Aorta (tissue), 5 donors: ENCODE measurements at places on chromosomes 7 and 10.
A peak's percentile ranks its signal among the peaks of the same experiment; 100 is the strongest.

- H3K27me3 ChIP-seq, result no peaks in the 10 kb centered on the region
- no peaks in the 10 kb centered on the region for H3K4me1 ChIP-seq
- H3K27ac ChIP-seq, result no peak overlapping the region
- no peak overlapping the region for H3K4me3 ChIP-seq
- no peak for DNase-seq
Measured at GRCh38 chr7:23628370-23628769, 31.2 kb downstream of the CCDC126 start.

DNA sequence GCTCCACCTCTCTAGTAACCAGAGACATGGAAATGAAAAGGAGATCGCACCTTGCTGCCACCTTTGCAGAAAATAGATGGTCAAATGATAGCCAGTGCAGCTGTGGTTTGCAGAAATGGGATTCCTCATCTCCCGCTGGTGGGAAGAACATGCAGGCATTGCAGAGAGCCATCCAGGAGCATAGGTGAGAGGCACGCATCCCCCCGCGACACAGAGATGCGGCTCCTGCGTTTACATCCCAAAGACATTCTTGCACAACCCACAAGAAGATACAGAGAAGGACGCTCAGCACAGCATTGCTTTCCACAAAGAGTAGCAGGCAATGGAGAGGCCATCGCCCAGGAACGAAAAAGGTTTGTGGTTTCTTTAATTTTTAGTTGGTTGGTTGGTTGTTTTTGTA lies 56.2 kb downstream of the OAT start:
- no peak overlapping the region for H3K27ac ChIP-seq
- no peak overlapping the region for H3K4me3 ChIP-seq
- DNase-seq, result no peak
- no peaks in the 10 kb centered on the region for H3K27me3 ChIP-seq

GRCh38 chr10:58741673-58742072 lies 229.0 kb downstream of the BICC1 start:
- H3K27ac ChIP-seq, result no peak overlapping the region
- H3K36me3 ChIP-seq, result no peaks in the 10 kb centered on the region
- no peaks in the 10 kb centered on the region for H3K27me3 ChIP-seq

DNA sequence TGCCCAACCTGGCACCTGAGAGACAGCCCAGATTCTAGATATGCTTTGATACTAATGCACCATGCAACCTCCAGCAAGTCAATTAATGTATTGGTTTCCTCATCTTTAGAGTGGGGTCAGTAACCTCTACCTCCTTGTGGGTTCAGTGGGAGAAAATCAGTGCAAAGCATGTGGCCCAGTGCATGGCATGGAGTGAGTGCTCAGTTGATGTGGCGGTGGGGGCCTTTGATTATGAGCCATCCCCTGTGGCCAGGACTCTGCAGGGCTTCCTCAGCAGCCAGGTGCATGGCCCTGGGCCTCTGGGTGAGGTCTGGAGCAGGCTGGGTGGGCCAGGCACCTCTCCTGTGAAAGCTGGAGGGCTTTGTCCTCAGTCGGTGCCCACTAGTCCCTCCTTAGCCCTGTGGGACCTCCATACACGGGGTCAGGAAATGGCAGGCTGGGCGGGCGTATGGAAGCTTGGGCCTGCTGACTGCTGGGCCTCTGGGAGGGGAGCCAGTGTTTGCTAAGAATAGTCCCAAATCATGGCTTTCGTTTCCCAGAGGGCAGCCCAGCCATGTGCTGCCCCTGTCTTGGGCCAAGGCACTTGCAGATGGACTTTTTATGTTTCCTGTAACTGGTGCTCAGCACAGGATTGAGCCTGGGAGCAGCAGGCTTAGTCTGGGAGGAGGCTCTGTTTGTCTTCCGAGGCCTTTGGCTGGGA lies 3.4 kb downstream of the PALD1 start:
- DNase-seq, result peak; percentile 84
- peak overlapping the region; percentile 67 for H3K27ac ChIP-seq
- H3K4me1 ChIP-seq, result no peaks in the 10 kb centered on the region
- H3K36me3 ChIP-seq, result no peaks in the 10 kb centered on the region
- no peak overlapping the region for H3K4me3 ChIP-seq

- H3K4me1 ChIP-seq, result no peaks in the 10 kb centered on the region
- H3K36me3 ChIP-seq, result no peaks in the 10 kb centered on the region
- no peak for DNase-seq
Measured at GRCh38 chr7:114426824-114427223, 12.2 kb downstream of the FOXP2 start.

- no peak for DNase-seq
- H3K4me3 ChIP-seq, result no peak overlapping the region
- H3K36me3 ChIP-seq, result no peaks in the 10 kb centered on the region
- H3K27ac ChIP-seq, result peak overlapping the region; percentile 97
Measured at GRCh38 chr7:134694299-134694698, 47.6 kb downstream of the BPGM start.

GRCh38 chr7:50069613-50070012 lies 23.4 kb downstream of the ZPBP start:
- peaks cover 5% of the 10 kb centered on the region for H3K4me1 ChIP-seq
- H3K4me3 ChIP-seq, result peak overlapping the region; percentile 83
- DNase-seq, result no peak
- H3K27me3 ChIP-seq, result no peaks in the 10 kb centered on the region

GRCh38 chr10:43842072-43842471 lies 193.4 kb upstream of the ZNF32 start:
- no peak for DNase-seq
- no peaks in the 10 kb centered on the region for H3K27me3 ChIP-seq
- no peaks in the 10 kb centered on the region for H3K4me1 ChIP-seq
- no peak overlapping the region for H3K27ac ChIP-seq

DNA sequence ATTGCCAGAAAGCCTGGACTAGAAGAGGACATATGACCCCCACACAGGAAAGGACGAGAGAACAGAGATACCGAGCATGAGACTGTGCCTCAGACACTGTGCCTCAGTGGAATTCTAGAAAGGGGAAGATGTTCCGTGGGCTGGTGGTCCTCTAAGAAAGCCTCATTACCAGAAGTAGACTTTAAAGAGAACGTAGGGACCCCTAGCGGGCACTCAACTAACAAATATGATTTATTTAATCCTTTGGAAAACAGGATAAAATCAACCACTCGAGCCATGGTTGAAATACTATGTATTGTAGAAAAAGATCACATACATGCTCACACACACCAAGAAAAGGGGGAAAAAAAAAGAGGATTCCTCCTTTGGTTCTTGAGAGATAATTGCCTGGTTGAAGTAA lies 701.2 kb upstream of the SORCS1 start:
- H3K27ac ChIP-seq, result no peak overlapping the region
- no peak for DNase-seq
- no peaks in the 10 kb centered on the region for H3K4me1 ChIP-seq
- no peak overlapping the region for H3K4me3 ChIP-seq
- H3K36me3 ChIP-seq, result no peaks in the 10 kb centered on the region

DNA sequence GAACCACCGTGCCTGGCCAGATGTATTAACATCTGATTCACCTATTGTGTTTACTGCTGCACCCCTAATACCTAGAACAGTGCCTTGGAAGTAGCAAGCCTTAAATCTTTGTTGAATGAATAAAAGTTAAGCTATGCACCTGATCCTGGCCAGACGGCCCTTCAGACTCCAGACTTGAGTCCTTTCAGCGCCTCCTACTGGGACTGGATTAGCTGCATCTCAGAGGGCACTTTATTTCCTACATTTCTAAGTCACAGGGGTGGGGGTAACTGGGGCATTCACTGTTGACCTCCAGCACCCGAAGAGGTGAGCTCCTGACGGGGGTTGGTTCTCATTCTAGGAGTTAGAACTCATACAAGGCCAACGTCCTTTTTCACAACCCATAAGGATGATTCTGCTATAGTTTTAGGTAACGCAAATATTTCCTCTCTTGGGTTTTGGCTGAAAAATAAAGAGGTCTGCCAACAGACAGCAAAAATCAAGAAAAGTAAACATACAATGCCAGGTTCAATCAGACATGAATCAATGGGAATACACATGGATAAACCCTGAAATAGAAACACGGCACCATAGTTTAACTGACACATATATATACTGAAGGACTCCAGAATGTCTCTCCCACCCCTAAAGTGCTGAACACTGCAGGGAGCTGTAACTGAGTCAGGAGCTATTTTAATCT lies 48.0 kb upstream of the DLG5 start:
- no peaks in the 10 kb centered on the region for H3K27me3 ChIP-seq
- H3K27ac ChIP-seq, result peak overlapping the region; percentile 35
- H3K36me3 ChIP-seq, result peaks cover 5% of the 10 kb centered on the region

DNA sequence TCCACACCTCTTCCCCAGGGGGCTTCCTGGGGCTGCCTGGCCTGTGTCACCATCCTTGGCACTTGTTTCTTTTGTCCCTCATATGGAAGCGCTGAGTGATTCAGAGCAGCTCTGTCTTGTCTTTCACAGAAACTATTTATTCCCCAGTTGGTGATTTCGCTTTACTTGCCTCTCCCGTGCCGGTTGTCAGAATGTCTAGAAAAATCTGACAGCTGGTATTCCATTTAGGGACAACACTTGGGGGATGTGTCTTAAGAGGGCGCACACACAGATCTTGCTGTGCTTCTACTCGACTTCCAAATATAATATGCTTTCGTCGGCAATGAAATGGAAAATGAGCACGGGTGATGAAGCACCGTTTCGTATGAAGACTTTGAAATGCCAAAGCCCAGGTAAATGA lies 611.8 kb downstream of the CALN1 start:
- no peaks in the 10 kb centered on the region for H3K27me3 ChIP-seq
- H3K4me3 ChIP-seq, result no peak overlapping the region
- H3K36me3 ChIP-seq, result no peaks in the 10 kb centered on the region

GRCh38 chr10:58963723-58964124 lies 212.7 kb upstream of the PHYHIPL start:
- H3K27ac ChIP-seq, result no peak overlapping the region
- no peak overlapping the region for H3K4me3 ChIP-seq
- no peaks in the 10 kb centered on the region for H3K27me3 ChIP-seq
- H3K36me3 ChIP-seq, result no peaks in the 10 kb centered on the region
- DNase-seq, result no peak

- no peaks in the 10 kb centered on the region for H3K4me1 ChIP-seq
- no peaks in the 10 kb centered on the region for H3K36me3 ChIP-seq
- no peaks in the 10 kb centered on the region for H3K27me3 ChIP-seq
- DNase-seq, result no peak
Measured at GRCh38 chr7:84658286-84658685, 463.7 kb upstream of the SEMA3A start.
